ENCODE measurements at places on chromosomes 4 and X.

- DNase-seq: no peak
Measured at GRCh38 chr4:130747842-130748241, 1651.9 kb downstream of the C4orf33 start.

DNA sequence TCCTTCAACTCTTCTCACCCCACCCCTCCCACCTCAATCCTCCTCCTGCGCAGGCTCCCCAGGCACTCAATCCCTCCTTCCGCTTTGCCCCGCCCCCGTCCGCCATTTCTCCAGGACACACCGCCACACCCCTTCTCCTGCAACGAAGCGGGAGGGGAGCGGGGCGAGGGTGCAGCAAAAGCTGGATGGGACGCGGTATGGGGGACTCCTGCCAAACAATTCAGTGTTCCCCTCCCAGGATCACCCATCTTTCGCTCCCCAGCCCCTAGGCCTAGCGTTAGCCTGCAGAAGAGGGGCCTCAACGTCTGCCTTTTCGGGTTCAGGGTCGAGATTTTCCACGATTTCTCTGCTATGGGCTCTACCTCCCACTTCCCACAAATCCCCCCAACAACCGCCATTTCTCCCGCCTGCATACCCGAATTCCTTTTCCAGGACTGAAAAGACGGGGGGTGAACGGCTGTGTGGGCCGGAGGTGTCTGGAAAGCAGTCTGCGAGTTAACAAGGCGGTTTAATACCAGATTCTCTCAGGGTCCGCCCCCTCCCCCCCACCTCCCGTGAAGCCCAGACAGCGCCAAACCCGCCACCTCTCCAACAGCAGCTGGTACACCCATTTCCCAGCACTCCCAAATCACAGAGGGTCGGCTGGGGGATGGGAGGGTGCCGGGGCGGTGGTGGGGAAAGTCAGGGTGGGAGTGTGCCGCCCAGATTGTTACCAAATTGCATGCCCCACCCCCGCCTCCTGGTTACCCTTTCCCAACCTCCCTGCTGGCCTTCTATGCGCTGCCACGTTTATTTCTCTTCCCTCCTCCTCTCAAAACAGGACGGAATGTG, 774 bp downstream of the ARMCX2 start:
- DNase-seq: no peak

- DNase-seq: no peak
Measured at GRCh38 chr4:76717431-76717830, 180.5 kb downstream of the SOWAHB start.

- DNase-seq: no peak
Measured at GRCh38 chrX:120795301-120795700, 80.4 kb downstream of the CT47B1 start.

DNA sequence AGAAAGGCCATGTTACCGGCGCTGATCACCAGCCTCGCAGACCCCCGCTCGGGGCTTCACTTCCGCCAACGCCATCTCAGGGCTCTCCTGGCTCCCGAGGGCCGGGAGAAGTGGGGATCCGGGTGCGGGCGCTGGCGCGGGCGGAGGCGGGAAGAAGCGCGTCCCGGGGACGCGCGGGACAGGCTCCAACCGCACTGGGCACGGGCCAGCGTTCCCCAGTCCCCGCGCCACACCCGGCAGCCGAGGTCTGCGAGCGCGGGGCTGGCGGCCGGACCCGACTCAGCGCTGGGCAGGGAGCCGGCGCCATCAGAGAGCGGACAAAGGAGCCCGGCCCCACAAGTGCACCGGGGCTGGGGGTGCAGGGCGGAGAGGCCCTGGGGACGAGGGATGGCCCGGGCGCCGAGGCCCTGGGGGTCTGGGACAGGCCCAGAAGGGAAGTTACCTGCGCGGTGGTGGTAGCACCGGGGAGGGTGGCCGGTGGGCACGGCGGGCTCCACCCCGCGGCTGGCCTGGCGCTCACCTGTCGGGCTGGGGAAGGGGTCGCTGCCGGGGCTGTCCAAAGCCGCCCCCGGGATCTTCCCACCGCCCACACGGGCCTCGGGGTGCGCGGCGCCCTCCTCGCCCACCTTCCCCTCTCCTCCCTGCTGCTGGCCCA, 449 bp downstream of the CTPS2 start:
- no peak for DNase-seq

GRCh38 chrX:24151513-24151912, 2.0 kb downstream of the ZFX start:
- no peak for DNase-seq

DNA sequence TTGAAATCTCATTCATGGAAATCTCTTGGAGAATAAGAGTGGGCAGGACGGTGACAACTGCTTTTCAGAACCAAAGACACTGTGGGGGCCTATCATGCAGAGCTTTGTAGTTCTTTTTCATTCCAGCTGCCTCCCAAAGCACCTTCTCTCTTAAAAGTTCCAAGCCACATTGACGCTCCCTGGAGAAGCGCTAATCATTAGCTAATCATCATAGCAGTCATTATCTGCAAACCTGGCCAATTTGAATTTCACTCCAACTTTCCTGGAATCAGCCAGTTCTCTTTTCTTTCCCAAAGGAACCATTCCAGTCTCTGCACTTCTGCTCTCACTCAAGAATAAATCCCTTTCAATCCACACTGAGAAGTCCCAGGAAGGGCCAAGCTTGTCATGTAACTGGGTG, 1144.1 kb upstream of the IGFBP7 start:
- DNase-seq: no peak

- DNase-seq: no peak
Measured at GRCh38 chrX:30153881-30154260, 61.5 kb upstream of the MAGEB2 start.
